Activated CD8-positive, alpha-beta memory T cell treated with anti-CD3 and anti-CD28 coated beads for 48 hours (primary cell): ENCODE measurements at places on chromosomes 6 and 20.
A peak's percentile ranks its signal among the peaks of the same experiment; 100 is the strongest.

GRCh38 chr20:34848597-34848996 lies 23.1 kb upstream of the NCOA6 start:
- DNase-seq, result no peak

DNA sequence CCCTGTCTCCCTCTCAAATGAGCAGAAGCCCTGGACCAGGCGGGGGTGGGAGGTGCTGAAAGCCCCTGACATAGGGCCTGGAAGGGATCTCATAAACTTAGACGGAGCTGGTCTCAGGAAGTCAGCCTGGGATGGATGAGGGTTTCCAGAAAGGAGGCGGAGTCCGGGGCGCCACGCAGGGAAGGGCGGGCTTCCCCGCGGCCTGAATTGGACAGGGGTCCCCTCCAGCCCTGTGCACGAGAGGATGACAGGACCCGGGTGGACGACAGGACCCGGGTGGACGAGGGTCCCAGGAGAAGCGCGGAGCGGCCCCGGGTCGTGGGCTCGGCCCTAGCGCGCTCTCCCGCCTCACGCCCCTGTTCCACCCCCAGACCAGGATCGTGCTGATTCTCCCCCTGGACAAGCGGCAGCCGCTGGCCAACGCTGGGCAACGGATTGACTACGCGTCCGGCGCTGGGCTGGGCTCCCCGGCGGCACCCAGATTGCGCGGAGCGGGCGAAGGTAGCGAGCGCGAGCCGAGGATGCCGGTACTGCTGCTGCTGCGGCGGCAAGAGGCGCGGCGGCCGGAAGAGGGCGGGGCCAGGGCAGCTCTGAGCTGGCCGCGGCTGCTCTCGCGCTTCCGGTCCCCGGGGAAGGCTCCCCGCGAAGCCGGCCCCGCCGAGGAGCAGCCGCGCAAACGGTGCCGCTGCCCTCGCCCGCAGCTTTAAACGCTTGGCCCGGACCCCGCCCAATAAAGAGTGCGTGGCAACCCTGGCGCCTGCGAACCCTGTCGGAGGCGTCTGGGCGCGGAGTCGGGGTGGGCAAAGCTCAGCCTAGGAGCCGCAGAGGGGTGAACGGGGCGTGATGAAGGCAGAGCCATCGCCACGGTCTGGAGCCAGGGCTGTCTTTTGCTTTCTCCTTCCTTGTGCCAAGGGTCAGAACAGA lies 1.3 kb downstream of the C20orf144 start:
- DNase-seq, result peak; percentile 59

DNA sequence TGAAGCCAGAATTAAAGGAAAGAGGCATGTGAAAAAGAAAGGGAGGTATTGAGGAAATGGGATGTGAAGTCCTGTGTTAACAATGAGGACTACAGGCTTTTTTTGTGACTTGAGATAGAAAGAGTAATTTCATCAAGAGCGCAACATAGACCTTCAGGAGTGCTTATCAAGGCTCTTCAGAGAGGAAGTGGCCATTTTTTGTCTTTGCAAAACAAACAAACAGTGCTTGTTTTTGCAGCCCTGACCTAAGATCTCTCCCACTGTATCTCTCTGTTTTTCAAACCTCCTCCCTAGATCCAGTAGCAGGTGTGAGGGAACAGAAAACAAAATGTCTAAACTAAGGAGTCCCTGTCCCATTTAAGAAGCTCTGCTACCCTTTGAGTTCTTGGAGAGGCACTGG lies 710.3 kb upstream of the MARCKS start:
- no peak for DNase-seq

GRCh38 chr6:169955731-169956437 lies 204.5 kb downstream of the ERMARD start:
- no peak for DNase-seq

- no peak for DNase-seq
Measured at GRCh38 chr6:106451439-106451838, 90.9 kb downstream of the CRYBG1 start.

- peak; percentile 52 for DNase-seq
Measured at GRCh38 chr6:47309291-47310130, at the start of gene TNFRSF21. TSS of gene TNFRSF21 (minus strand) at chr6:47309905. CDS start at chr6:47309511, 394 bp downstream.

GRCh38 chr6:131652472-131652871 lies 15.4 kb downstream of the ENPP3 start:
- DNase-seq, result no peak

DNA sequence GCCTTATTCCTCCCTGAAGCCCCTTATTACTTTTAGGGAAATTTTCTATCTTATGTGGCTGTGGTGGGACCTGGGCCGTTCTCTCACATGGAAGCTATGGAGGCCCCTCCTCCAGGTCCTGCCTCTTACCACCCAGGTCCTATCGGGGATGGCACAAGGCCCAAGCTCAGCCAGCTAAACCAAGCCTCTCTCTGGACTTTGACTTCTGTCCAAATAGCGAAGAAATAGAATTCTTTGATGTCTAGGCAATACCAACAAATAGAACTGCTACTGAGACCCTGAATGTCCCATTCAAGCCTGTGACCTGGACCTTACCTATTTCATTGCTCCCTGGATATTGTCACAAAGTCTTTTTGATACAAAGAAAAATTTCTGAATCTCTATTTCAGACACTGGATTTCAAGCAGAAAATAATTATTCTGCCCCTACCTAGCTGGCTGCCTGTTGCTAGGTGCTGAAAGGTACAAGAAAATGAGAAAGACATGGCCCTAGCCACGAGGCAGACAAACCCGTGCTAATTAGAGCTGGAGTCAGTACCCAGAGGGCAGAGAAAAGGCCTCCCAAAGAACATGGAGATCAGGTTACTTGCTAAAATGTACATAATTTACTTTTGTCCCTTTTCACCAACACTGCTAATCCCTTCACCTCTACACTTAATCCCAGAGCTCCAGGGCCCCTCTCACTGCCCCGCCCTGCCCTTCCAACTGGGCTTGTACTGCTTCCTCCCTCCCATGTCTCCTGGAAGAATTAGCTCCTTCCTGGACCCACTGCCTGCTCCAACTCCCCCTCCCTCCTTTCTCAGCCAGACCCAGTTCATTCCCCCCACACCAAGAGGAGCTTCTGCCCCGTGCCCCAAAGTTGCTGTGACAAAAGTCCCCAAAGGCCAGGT lies 15.5 kb upstream of the NNAT start:
- DNase-seq, result no peak

- no peak for DNase-seq
Measured at GRCh38 chr20:36497856-36498255, 43.5 kb upstream of the MYL9 start.

GRCh38 chr20:64102647-64103354 lies 4.6 kb downstream of the NPBWR2 start:
- no peak for DNase-seq

DNA sequence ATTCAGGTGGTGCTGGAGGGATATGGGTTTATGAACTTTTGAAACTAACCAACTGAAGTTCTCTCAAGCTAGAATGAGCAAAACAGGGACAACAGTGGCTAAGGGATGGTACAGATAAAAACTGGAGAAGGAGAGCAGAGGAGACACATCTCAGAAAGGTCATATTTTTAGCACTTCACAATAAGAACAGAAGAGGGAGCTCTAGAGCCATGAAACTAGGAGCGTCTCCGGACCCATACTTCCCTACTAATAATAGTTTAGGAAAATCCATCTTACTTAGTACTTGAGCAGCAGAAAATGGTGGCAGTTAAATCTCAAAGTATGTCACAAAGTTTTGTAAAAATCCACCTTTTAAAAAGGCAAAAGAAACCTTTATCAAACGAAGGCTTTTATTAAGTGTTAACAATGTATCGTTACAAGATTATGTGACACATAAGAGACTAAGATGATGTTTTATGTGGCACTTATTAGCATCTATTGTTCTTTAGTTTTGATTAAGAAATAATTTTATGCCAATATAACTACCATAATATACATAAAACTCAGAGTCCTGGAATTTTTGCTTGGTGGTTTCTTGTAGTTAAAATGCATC lies 278.6 kb downstream of the TBC1D32 start:
- no peak for DNase-seq

- DNase-seq, result no peak
Measured at GRCh38 chr6:24492475-24492874, 2.3 kb upstream of the ALDH5A1 start.
